Aorta (tissue), 5 donors: ENCODE measurements at places on chromosomes 4 and X. TPM values are rescaled to one million over a fixed set of nuclear protein-coding genes. Genes with fewer than 3 reads are reported as not detected.

The MEPE gene
- not detected for total RNA-seq

DNA sequence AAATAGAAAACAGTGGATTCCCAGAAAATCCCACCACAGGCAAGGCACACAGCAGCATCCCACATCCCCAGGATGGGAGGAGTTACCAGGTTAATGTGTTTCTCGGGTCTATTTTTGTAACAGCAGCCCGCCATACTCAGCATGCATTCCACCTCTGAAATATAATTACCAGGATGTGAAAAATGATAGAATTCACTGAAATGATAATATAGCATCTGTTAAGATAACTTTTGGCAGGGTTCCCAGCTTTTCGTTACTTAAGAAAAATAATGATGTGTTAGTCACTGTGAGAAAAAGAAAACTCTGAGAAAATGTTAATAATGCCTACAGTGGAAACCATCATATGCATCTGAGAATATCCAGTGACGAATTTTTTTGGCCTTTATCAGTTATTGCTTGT is 87.1 kb downstream of the VCX2 start:
- no peak for DNase-seq

GRCh38 chrX:13198056-13198761 is 121.6 kb downstream of the ATXN3L start:
- DNase-seq: no peak

GRCh38 chrX:9953396-9953795 is 13.8 kb upstream of the CLDN34 start:
- no peak for DNase-seq

GRCh38 chr4:149719357-149719756 is 96.3 kb downstream of the IQCM start:
- DNase-seq: no peak

The PNMA6A gene
- 3.7 TPM for total RNA-seq

- DNase-seq: no peak
These were observed 50.7 kb downstream of the PLAC1 start for GRCh38 chrX:134607523-134607922.

The EOLA2 gene
- 32.3 TPM for total RNA-seq

GRCh38 chr4:168421671-168422070 is 58.6 kb downstream of the DDX60L start:
- DNase-seq: no peak

DNA sequence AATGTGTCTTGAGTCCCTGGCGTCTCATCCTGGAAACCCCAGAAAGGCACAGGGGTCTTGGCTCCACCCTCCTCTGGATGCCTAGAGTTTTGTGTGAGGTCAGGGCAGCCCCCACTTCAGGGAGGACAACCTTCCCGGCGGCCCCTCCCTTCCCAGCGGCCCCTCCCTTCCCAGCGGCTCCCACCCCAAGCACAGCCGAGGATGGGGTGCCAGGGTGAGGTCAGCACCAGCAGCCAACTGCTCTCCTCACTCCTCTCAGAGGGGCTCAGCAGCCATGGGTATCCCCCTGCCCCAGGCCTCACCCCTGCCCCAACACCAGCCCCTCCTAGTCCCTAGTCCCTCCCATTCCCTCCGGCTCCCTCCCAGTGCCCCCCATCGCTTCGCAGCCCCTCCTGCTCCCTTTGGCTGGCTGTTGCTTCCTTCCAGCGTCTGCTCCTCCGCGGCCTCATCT is 17.4 kb downstream of the DGKQ start:
- peak; percentile 70 for DNase-seq

DNA sequence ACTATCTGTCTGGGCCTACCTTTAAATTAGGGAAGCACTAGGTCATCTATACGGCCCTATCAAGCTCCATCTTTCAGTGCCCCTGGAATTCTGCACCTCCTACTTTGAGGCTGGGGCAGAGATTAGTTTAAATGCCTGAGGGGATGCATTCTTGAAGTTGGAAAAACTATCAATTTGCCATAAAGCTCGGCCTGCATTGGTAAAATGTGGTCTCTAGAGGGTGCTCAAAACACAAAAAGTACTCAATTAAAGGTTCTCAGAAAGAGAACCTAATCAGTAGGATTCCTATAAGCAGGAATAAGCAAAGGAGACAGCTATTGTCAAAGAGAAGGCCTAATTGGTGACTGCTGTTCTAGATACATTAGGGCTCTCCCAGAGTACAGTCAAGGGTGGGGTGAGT is 111.7 kb downstream of the AMER1 start:
- DNase-seq: no peak

- no peak for DNase-seq
These were observed 255.9 kb downstream of the ADAMTS3 start for GRCh38 chr4:72313121-72313520.

DNA sequence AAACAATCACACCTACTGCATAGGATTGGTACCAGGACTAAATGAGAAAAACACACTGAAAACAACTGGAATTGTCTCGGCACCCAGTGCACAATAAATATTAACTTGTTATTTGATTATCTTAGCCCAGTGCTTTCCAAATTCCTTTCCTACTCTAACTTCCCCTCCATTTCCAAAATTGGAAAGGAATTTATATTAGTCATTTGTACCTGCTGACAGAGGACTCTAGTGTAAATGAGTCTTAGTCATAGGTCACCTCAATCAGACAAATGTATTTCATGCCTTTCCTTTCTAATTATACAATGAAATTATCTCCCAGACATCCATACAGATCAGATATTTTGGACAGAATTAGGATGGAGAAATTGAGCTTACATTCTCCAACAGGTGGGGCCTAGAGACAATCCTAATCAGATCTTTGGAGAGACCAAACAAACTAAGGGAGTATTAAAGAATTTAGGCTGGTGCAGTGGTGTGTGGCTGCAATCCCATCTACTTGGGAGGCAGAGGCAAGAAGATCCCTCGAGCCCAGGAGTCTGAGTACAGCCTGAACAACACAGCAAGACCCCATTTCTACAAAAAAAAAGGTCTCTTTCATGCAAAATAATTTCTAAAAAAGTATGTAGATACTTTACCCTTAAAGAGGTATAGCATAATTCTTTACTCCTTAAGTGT is 10.1 kb downstream of the SH3D19 start:
- no peak for DNase-seq

The SLC16A2 gene
- 30.6 TPM for total RNA-seq

The NPNT gene
- 354 TPM for total RNA-seq

GRCh38 chr4:13285336-13285735 is 198.8 kb downstream of the RAB28 start:
- no peak for DNase-seq

The ITIH6 gene
- total RNA-seq: not detected

GRCh38 chrX:120677004-120677652 is 47.3 kb upstream of the C1GALT1C1 start:
- DNase-seq: no peak

- DNase-seq: peak; percentile 79
These were observed 44.4 kb upstream of the TMSB15B start for GRCh38 chrX:103918050-103918449.

- DNase-seq: no peak
These were observed 117.5 kb downstream of the PCDH18 start for GRCh38 chr4:137414802-137415201.

GRCh38 chr4:69838977-69839376 is 21.0 kb downstream of the SULT1E1 start:
- DNase-seq: no peak

- no peak for DNase-seq
These were observed 74.1 kb downstream of the LDB2 start for GRCh38 chr4:16824278-16824806.

- DNase-seq: no peak
These were observed 628.9 kb downstream of the TLL1 start for GRCh38 chr4:166501941-166502382.

DNA sequence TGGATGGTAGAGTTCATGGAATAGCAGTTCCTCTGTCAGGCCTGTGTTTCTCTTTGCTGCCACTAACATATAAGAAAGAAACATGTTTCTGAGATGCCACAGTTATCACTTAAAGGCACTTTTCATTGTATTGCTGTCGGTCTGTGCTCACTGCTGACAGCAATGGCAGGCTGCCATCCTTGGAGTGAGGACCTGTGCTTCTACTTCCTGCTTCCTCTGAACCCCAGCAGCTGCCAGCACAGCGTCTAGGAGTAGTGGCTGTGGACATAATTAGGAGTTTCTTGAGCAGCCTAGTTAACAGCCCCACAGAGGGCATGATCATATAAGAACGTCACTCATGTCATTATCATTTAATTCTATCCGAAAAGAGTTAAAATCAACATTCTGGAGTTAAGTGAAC is 30.5 kb downstream of the F11 start:
- no peak for DNase-seq

- no peak for DNase-seq
These were observed 19.3 kb upstream of the CSF2RA start for GRCh38 chrX:1249101-1249887.

The SNX25 gene
- 44.7 TPM for total RNA-seq

DNA sequence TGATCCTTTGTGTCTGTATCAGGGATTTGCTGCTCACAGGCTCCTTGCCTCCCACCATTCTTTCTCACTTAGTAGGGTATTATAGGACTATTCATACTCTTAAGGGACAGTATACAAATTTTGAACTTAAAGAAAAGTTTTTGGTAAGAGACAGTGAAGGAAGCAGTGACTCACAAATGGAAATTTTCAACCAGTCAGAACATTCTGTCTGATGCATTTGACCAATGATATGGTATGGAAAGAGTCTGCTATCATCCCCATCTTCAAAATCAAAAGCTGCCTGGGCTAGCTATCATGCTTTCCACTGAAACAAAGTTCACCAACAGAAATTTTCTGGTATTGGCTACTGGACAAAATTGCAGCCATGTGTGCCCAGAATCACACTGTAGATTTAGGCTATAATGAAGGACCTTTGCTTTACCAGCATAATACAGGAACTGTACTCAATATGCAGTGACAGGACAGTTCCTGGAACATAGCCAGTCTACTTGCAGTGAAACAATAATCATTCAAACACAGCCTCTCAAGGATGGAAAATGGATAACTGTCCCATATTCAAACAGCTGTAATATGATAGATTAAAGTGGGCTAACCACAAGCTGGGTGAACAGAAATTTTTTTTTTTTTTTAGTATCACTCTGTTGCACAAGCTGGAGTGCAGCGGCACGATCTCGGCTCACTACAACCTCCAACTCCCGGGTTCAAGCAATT is 109.0 kb upstream of the ACSL4 start:
- DNase-seq: no peak

DNA sequence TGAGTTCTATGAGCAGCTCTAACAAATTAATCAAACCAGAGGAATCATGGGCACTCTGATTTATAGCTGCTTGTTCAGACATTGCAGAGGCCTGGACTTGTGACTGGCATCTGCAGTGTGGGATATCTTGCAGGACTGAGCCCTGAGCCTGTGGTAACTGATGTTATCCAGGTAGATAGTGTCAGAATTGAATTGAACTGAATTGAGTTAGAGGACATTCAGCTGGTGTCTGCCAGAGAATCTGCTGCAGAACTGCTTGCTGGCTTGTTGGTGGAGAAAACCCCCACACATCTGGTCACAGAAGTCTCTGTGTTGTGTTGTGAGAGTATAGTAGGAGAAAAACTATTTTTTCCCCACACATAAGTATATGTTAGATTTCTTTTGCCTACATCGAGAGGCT is 42.2 kb downstream of the SMIM20 start:
- DNase-seq: no peak

GRCh38 chr4:82415922-82416365 is 14.3 kb downstream of the HNRNPDL start:
- DNase-seq: no peak

- no peak for DNase-seq
These were observed 55.2 kb downstream of the GAB1 start for GRCh38 chr4:143391895-143392294.

- DNase-seq: no peak
These were observed 24.2 kb downstream of the ERVMER34-1 start for GRCh38 chr4:52726826-52727580.

DNA sequence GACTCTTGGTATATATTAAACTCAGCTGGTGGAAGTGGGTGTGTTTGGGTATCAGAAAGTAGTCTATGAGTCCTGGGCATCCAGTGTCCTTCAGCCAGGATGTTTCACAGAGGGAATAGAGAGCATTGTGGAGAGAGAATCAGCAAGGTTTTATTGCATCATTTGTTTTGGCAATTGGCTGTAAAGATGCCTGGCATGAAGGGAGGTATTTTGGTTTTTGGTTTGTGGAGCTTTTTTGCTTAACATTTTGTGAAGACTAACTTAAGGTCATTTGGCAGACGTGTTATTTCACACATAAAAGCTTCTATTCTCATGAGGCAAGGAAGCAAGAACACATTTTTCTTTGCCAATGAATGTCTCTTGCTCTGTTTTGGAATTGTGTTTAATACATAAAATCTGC is 71.1 kb downstream of the DCLK2 start:
- no peak for DNase-seq

DNA sequence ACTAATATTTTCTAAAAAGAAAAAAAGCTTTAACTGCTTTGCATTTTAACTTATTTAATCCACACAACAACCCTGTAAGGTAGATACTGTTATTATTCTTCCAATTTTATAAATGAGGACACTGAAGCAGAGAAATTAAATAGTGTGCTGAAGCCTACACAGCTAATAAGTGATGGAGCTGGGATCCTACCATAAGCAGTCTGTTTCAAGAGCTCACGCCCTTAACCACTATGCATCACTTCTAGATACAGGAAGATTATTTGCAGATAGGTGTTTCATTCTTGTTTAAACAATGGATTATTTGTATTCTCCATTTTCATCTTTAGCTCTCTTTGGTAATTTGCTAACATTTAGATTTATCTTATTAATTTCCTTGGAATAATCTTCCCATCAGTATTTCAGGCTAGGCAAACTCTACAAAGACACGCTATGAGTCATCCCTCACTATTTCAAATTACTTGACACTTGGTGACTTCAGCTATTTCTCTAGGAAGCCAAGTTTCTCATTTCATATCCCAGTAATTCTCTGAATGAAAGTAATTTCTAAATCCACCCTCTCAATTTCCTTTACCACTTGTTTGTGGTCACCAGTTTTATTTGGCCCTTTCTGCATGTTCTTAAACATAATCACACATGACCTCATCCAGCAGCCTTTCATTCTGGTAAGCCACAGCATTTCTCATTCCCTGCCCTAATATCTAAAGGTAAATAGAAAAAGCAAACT is 67.3 kb downstream of the ASB9 start:
- DNase-seq: no peak

- DNase-seq: no peak
These were observed 4.9 kb upstream of the ABCG2 start for GRCh38 chr4:88163336-88163735.

- DNase-seq: no peak
These were observed 15.4 kb upstream of the TBC1D19 start for GRCh38 chr4:26568446-26568994.

DNA sequence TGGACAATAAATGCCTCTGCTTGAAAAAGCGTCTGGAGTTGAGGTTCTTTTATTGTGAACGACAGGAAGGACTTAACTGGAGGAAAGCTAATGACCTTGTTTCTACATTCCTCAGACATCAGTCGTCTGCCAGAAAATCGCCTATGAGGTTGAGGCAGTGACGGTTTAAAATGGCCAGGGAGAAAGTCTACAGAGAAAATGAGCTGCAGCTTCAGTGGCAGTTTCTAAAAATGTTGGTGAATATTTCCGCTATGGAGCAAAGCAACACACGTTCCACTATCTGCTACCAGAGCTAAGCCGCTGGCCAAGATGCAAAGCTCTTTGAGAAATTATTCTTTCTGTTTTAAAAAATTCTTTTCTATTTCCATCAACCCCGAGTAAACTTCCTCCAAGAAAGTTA is 116.9 kb upstream of the GALNT7 start:
- DNase-seq: no peak

The PAGE2 gene
- not detected for total RNA-seq

The DGAT2L6 gene
- total RNA-seq: not detected
